Fibroblast of villous mesenchyme (primary cell): ENCODE measurements at places on chromosomes 12 and 14.
A peak's percentile ranks its signal among the peaks of the same experiment; 100 is the strongest.

DNA sequence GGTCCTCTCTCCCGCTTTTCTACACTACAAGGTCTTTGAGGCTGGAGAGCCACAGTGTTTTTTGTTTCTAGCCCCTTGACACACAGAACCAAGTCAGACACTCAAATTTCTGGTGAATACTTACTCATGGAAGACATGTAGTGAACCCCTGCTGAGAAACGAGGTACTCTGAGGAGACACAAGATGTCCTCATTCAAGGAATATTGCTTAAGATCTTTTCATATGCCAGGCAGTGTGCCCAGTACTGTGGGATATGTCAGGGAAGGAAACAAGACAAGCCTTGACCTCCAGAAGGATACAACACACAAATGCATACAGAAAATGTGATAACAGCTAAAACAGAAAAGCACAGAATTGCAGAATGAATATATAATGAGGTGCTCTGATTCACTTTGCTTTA is 75.9 kb downstream of the TMTC1 start:
- no peak for DNase-seq

DNA sequence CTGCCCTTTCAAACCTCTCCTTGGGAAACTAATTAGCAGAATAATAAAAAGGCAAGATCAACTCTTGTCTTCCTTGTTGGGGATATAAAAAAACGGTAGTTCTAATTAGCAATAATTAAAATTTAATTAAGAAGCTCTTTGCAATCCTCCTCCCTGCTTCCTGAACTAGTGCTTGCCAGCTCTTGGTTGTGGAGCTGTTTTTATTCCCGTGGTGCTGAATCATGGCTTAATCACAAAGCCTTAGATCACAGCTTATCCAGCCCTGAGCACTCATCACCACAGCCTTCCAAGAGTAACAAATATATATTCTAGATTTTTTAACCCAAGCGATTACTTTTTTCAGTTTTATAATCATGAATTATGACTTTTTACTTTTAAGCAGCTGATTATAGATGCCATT is 63.2 kb upstream of the INSM2 start:
- DNase-seq = peak; percentile 16

- DNase-seq = peak; percentile 27
Observed at GRCh38 chr12:13339538-13339937, 143.0 kb downstream of the EMP1 start.

GRCh38 chr12:125528281-125528680 is 463.0 kb downstream of the AACS start:
- DNase-seq = no peak

DNA sequence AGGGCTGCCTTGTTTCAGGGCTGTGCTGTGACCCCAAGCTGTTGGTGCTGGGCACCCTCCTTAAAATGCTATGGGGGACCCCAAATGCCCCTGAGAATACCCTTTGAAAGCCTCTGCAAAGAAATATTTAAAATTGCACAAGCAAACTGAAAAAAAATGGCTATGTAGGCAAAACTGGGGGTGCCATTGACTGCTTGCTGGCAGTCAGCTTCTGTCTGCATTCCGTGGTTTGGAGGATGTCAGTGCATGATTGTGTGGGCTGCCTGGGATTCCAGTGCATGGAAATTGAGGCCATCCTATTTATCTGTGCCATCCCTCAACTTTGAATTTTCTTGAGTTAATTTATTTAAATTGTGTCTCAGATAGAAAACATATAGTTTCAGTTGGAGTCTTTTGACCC is 113.7 kb upstream of the RTL1 start:
- peak; percentile 23 for DNase-seq

GRCh38 chr12:116882742-116883141 is 1.5 kb upstream of the HRK start:
- peak; percentile 40 for DNase-seq

DNA sequence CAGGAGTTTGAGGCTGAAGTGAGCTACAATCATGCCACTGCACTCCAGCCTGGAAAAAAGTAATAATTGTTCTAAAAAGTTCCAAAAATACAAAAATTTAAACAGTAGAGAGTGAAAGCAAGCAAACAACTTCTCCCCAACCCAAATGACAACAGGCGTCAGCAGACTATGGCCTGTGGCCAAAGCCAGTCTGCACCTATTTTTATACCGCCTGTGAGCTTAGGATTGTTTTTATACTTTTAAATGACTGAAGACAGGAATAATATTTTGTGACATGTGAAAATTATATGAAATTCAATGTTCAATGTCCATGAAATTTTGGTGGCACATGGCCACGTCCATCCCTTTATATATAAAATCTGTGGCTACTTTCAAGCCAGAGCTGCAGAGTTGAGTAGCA is 48.2 kb upstream of the TMCC3 start:
- no peak for DNase-seq

DNA sequence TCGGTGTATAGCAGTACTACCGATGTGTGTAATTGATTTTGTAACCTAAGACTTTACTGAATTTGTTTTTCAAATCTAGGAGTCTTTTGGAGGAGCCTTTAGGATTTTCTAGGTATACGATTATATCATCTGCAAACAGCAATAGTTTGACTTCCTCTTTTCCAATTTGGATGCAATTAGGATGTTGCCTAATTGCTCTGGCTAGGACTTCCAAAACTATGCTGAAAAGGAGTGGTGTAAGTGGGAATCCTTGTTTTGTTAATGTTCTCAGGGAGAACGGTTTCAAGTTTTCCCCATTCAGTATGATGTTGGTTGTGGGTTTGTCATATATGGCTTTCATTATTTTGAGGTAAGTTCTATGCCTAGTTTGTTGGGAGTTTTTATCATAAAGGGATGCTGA is 171.6 kb upstream of the PDE3A start:
- no peak for DNase-seq

- peak; percentile 97 for DNase-seq
Observed at GRCh38 chr14:64628940-64629408, 75.2 kb upstream of the PLEKHG3 start.

- DNase-seq = no peak
Observed at GRCh38 chr14:23447361-23448350, 12.2 kb upstream of the MYH7 start.

GRCh38 chr14:61433828-61434227 is 112.4 kb downstream of the PRKCH start:
- no peak for DNase-seq

GRCh38 chr14:55388160-55388559 is 23.5 kb downstream of the ATG14 start:
- DNase-seq = peak; percentile 77

GRCh38 chr12:93176610-93177126 is 201.1 kb upstream of the NUDT4 start:
- peak; percentile 83 for DNase-seq

- DNase-seq = no peak
Observed at GRCh38 chr12:97259098-97259497, 203.5 kb upstream of the RMST start.

- DNase-seq = no peak
Observed at GRCh38 chr12:55515696-55516095, 23.5 kb downstream of the OR6C68 start.

GRCh38 chr14:69291891-69292561 is 32.1 kb downstream of the GALNT16 start:
- no peak for DNase-seq

DNA sequence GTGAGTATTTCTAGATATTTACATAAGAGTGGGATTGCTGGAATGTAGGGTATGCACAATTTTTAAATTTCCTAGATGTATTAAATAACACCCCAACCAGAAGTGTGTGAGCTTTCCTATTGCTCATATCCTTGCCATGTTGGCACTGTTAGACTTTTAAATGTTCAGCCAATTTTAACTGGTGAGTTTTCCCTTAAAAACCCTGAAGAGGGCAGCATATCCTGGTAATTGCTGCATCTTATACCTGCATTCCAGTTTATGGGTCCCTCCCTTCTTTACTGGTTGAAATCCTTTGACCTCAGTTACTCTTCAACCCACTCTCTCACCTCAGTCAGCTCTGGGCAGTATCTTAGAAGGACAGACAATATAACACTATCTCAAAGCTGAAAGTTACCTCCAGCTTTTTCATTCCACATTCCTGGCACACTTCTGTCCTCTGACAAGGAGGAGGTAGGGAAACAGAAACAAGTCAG is 270.6 kb downstream of the PAWR start:
- DNase-seq = peak; percentile 88

GRCh38 chr14:104600805-104601204 is 3.8 kb downstream of the TMEM179 start:
- no peak for DNase-seq

DNA sequence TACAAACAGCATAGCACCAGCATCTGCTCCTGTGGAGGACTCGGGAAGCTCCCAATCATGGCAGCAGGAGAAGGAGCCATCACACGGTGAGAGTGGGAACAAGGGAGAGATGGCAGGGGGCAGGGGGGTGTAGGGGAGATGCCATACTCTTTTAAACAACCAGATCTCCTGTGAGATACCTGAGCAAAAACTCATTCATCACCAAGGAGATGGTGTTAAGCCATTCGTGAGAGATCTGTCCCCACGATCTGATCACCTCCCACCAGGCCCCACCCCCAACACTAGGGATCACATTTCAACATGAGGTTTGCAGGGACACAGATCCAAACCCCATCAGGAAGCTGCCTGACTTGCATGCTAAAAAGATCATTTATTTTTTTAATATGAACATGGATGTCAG is 499.3 kb downstream of the TMEM132D start:
- DNase-seq = no peak

DNA sequence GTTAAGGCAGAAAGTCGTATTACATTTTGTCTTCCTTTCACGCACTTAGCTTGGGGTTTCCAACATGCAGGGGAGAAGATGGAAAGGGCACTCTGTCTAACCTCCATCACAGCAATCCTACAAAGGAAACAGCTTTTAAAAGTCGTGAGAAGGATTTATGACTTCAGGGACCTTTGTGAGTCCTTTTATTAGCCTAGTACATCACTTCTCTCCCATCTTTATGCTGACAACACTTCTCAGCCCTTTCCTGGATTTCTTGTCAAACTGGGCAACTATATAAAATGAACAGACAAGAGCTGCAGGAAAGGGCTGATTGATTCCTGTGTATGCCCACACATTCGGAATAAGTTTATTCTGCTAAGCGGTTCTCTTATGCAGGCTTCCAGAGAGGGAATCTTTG is 159.0 kb downstream of the DERA start:
- DNase-seq = no peak

GRCh38 chr12:68097386-68097785 is 62.2 kb downstream of the IFNG start:
- no peak for DNase-seq

GRCh38 chr14:60211153-60211552 is 37.9 kb upstream of the PPM1A start:
- DNase-seq = no peak

GRCh38 chr12:72315858-72316257 is 43.7 kb downstream of the TRHDE start:
- no peak for DNase-seq

- no peak for DNase-seq
Observed at GRCh38 chr12:15962760-15963159, 51.6 kb downstream of the DERA start.

GRCh38 chr12:1758887-1759286 is 61.5 kb upstream of the LRTM2 start:
- peak; percentile 40 for DNase-seq

DNA sequence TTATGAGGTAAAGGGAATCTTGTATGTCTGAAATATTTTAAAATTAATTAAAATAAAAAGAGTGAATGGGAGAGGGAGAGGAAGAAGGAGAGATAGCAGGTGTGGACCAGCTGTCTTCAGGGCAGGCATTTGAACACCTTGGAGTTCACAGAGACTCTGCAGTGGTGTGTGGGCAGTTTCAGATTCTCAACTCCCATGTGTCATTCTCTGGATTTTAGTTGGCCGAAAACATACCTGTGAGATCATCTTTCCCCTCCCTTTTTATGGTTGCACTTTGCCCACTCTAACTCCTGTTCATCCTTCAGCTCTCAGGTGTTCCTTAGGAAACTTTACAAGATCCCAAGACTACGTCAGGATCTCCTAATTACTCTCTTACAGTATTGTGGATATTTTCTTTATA is 108.1 kb downstream of the ERC1 start:
- no peak for DNase-seq

DNA sequence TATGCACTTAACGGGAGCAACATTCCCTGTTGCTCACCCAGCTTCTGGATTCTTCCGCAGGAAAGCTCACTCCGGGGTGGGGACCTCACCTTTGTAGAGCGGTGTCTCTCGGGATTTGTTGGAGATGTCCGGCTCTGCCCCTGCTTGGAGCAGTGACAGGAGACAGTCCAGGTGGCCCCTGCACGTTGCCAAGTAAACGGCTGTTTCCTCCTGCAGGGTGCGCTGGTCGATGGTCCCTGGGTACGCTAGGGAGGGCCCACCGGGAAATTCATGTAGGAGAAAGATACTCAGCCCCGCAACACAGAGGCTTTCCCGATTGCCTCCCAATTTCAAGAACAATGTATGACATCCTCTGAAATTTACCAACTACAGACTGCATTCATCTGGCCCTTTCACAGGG is 23.1 kb downstream of the ASB2 start:
- DNase-seq = no peak

GRCh38 chr12:39780913-39781446 is 161.4 kb upstream of the ABCD2 start:
- peak; percentile 51 for DNase-seq

DNA sequence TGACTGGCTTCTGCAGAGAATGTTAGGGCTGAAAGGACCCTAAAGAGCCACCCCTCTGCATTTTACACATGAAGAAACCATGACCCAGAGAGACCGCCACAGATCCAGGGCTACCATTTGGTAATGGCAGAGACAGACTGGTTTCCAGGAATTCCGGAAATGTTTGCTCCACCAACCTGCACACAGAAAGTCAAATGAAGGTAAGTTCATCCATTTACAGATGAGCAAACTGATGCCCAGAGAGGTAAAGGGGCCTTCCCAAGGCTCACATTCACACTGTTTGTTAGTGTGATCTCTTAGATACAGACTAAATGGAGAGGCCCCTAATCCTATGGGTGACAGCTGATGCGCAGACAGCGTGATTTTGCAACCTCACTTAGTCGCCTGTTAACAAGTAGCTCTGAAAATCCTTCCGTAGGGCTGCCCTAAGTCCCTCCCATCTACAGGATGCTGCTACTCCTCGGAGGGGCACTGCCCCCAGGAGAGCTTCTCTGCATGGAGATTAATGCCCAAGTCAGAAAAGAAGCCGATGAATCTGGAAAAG is 33.8 kb downstream of the ZFP36L1 start:
- DNase-seq = peak; percentile 77

DNA sequence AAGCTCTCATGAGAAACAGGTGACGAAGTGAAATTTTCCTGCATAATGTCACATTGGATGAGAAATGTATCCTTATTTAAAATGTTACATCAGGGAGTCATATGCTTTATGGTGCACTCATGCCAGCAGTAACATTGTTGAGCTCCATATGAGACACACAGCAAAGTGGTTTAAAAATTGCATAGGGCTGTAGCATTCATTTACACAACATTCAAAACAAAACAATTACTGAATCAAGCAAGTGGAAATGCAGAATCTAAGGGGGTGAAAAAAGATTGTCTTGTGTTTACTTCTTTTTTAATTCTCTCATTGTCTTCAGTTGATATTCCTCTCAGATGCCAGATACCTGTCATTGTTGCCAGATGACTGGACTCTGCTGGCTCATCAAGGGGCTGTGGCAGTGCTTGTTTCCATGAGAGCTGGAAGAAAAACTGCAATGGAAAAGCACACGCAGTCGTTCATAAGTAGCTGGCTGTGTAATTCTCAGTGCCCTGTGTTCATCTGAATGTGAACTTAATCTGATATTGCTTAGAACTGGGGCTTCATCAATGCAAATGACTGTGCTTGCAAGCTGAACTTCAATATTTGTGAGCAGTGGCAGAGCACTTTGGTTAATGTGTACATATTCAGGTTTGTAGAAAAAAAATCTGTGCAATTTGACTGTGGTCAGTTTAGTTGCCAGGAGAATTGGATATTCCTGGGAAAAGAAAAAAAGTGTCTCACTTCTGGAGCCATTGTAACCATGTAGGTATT is 305.6 kb downstream of the RAD51B start:
- no peak for DNase-seq

GRCh38 chr12:124024263-124024678 is 51.3 kb downstream of the ZNF664 start:
- no peak for DNase-seq
